ENCODE measurements at places on chromosomes 1 and 21. TPM values are rescaled to one million over a fixed set of nuclear protein-coding genes. Genes with fewer than 3 reads are reported as not detected.

Gene ENTREP3
- polyA plus RNA-seq, result 8.4 TPM

Gene HSPG2
- 100 TPM for polyA plus RNA-seq

Gene GFI1
- polyA plus RNA-seq, result 0.59 TPM

Gene NPR1
- polyA plus RNA-seq, result 57.7 TPM

Gene ADAM30
- polyA plus RNA-seq, result not detected

Gene SPRR3
- 0.50 TPM for polyA plus RNA-seq

Gene CYP4Z1
- polyA plus RNA-seq, result 0.25 TPM

Gene ITPKB
- polyA plus RNA-seq, result 9.9 TPM

Gene DFFA
- 21.9 TPM for polyA plus RNA-seq

DNA sequence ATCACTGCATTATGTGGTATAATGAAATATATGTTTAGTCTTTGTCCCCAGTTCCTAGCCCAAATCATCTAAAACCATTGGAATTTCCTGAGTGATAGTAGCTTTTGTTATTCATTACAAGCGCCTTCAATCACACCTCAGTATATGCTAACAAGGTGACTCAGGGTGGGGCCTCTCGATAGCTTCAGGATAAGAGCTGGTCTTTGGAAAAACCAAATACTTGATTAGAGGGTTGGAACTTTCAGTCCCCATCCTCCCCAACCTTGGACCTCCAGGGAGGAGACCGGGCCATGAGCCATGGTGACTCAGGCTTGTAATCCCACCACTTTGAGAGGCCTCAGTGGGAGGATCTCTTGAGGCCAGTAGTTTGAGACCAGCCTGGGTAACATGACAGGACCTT, 5.1 kb upstream of the BRDT start:
- no peaks in the 10 kb centered on the region for H3K36me3 ChIP-seq
- H3K4me1 ChIP-seq, result no peaks in the 10 kb centered on the region
- H3K27me3 ChIP-seq, result no peaks in the 10 kb centered on the region
- H3K4me3 ChIP-seq, result no peak overlapping the region
- H3K27ac ChIP-seq, result no peak overlapping the region

- DNase-seq, result no peak
- peaks cover 16% of the 10 kb centered on the region for H3K36me3 ChIP-seq
- H3K4me3 ChIP-seq, result no peak overlapping the region
- peaks cover 5% of the 10 kb centered on the region for H3K4me1 ChIP-seq
- no peaks in the 10 kb centered on the region for H3K27me3 ChIP-seq
Observed at GRCh38 chr1:206729507-206729906, 41.1 kb upstream of the IL19 start.

- no peak overlapping the region for H3K4me3 ChIP-seq
- H3K4me1 ChIP-seq, result no peaks in the 10 kb centered on the region
- no peak overlapping the region for H3K27ac ChIP-seq
- no peaks in the 10 kb centered on the region for H3K27me3 ChIP-seq
- no peak for DNase-seq
- no peaks in the 10 kb centered on the region for H3K36me3 ChIP-seq
Observed at GRCh38 chr1:152683846-152684245, 2.1 kb upstream of the LCE2B start.

- H3K36me3 ChIP-seq, result no peaks in the 10 kb centered on the region
- H3K4me1 ChIP-seq, result peaks cover 6% of the 10 kb centered on the region
- no peak overlapping the region for H3K4me3 ChIP-seq
- no peaks in the 10 kb centered on the region for H3K27me3 ChIP-seq
Observed at GRCh38 chr1:211547710-211548109, 31.3 kb downstream of the SLC30A1 start.

DNA sequence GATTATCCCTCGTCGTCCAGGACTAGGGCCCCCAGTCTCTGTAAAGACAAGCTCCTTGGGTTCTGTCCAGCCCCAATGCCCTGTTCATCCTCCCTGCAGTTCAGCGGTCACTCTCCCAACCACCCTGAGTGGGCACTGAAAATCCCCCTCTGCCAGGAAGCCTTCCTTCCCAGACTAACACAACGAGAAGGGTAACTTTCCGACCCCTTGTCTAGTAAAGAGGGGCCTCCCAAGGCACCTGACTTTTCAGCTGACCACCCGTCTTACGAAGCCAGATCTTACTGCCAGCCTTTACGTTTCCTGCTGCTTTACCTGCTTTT, 13.4 kb downstream of the TMEM9 start:
- H3K4me3 ChIP-seq, result no peak overlapping the region
- no peaks in the 10 kb centered on the region for H3K4me1 ChIP-seq
- no peaks in the 10 kb centered on the region for H3K27me3 ChIP-seq
- H3K36me3 ChIP-seq, result peaks cover 61% of the 10 kb centered on the region

GRCh38 chr1:186059752-186060151, 315.3 kb downstream of the TPR start:
- H3K4me1 ChIP-seq, result no peaks in the 10 kb centered on the region
- no peak for DNase-seq

- no peak for DNase-seq
- no peaks in the 10 kb centered on the region for H3K36me3 ChIP-seq
- no peaks in the 10 kb centered on the region for H3K27me3 ChIP-seq
- no peak overlapping the region for H3K4me3 ChIP-seq
- H3K27ac ChIP-seq, result no peak overlapping the region
Observed at GRCh38 chr1:224800486-224801119, 128.9 kb upstream of the DNAH14 start.

DNA sequence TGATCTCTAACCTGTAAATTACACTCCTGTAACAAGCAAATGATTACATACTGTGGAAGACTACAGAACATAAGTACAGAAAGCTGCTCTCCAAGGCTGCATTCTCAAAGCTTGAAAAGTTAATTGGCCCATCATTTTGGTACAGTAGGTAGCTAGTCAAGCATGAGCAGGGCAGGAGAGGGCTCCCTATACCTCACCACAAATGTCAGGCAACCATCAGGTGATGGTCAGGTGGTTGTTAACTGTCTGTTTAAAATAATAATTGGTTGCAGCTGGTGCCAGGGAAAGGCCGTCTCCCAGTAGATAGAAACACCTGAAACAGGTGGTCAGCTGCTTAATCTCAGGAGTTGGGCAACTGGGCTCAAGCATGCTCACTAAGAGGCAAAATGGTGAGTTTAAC, 13.1 kb upstream of the SLC1A7 start:
- no peaks in the 10 kb centered on the region for H3K4me1 ChIP-seq
- no peaks in the 10 kb centered on the region for H3K27me3 ChIP-seq
- DNase-seq, result no peak

GRCh38 chr1:204139088-204139487, 12.8 kb downstream of the ETNK2 start:
- H3K4me1 ChIP-seq, result no peaks in the 10 kb centered on the region
- no peak overlapping the region for H3K27ac ChIP-seq
- no peak overlapping the region for H3K4me3 ChIP-seq
- DNase-seq, result no peak
- no peaks in the 10 kb centered on the region for H3K27me3 ChIP-seq

DNA sequence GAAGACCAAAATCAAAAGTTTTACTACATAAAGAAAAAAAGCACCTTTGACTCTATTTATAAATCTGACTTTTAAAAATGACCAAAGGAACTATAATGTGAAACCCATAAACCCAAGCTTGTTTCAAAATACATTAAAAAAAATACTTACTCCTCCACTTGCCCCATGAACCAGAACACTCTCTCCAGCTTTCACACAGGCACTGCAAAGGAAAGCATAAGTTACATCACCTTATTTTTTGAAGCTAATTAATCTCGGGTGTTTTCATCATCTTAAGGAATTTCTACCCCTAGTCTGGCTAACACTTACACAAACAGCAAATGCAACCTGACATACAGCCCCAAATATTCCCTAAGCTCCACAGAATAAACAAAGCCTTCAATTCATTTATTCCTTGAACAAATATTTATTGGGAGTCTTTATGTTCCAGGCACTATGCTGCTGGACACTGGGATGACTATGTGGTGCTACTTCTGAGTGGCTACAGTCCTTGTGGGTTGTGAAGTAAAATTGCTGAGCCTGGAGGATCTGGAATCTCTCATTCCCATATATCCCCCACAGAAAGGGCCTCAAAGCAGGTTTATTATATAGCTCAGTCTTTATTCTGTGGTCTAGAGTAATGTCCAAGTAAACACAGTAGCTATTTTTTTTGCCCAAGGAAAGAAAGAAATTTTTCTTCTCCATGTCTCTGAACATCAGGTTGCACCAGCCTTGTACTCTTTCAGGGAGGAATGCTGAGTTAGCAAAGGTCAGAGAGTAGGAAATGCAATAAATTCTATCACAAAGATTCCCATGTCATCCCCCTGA, 18.2 kb downstream of the CRYZ start:
- H3K27me3 ChIP-seq, result no peaks in the 10 kb centered on the region
- H3K27ac ChIP-seq, result no peak overlapping the region
- DNase-seq, result no peak
- H3K4me1 ChIP-seq, result no peaks in the 10 kb centered on the region
- no peak overlapping the region for H3K4me3 ChIP-seq

- H3K36me3 ChIP-seq, result no peaks in the 10 kb centered on the region
- DNase-seq, result no peak
- H3K4me1 ChIP-seq, result no peaks in the 10 kb centered on the region
Observed at GRCh38 chr1:181453541-181454201, 29.6 kb upstream of the CACNA1E start.

- no peaks in the 10 kb centered on the region for H3K27me3 ChIP-seq
- H3K27ac ChIP-seq, result no peak overlapping the region
- H3K4me1 ChIP-seq, result peaks cover 2% of the 10 kb centered on the region
- no peak for DNase-seq
Observed at GRCh38 chr1:201140235-201140940, 13.4 kb upstream of the ASCL5 start.

DNA sequence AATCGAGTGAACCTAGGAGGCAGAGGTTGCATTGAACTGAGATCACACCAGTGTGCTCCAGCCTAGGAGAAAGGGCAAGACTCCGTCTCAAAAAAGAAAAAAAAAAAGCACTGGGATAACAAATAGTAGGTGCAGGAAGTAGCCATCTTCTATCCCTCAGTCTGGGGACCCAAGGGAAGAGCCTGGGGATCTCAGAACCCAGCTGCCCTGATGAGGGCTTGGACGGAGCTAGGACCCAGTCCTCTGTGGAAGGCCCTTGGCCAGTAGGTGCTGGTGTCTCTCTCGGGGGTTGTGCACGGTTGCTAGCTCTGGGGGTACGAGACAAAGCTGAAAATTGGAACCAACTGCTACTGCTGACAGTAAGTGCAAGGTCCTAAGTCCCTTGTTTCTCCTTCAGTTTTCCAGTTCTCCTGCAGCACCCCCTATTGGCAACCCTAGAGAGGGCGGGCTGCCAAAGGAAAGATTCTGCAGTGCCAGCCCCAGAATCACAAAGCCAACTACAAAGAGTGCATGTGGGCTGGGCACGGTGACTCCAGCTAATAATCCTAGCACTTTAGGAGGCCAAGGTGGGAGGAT, 57.6 kb upstream of the KIF1B start:
- DNase-seq, result peak; percentile 31
- no peaks in the 10 kb centered on the region for H3K27me3 ChIP-seq
- H3K27ac ChIP-seq, result no peak overlapping the region
- H3K36me3 ChIP-seq, result no peaks in the 10 kb centered on the region
- H3K4me3 ChIP-seq, result no peak overlapping the region

DNA sequence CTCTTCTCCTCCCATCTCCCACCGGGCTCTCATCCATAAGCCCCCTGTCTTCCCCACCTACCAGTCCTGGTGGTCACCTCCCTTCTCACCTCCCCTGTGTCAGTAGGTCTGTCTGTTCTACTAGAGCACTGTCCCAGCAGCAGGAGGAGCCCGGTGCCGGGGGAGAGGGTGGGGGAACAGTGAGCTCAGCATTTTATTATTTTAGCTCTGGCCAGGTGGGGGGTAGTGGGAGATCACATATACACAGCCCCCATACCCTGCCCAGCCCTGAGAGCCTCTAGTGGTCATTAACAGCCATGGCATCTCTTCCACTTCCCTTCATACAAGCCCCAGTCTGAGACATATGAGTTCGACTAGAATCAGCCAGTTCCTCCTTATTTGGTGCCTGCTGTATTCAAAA, at the start of gene TMOD4:
Gene TMOD4 (minus strand): TSS at position 119 of the 400 bp plus-strand sequence. CDS start 1,106 bp downstream, outside the sequence.
- H3K4me1 ChIP-seq, result no peaks in the 10 kb centered on the region
- no peak within 1 kb of the TSS for H3K4me3 ChIP-seq
- H3K27me3 ChIP-seq, result no peaks in the 10 kb centered on the region
- no peak within 1 kb of the TSS for H3K27ac ChIP-seq
- peaks cover 17% of the 10 kb centered on the region for H3K36me3 ChIP-seq

DNA sequence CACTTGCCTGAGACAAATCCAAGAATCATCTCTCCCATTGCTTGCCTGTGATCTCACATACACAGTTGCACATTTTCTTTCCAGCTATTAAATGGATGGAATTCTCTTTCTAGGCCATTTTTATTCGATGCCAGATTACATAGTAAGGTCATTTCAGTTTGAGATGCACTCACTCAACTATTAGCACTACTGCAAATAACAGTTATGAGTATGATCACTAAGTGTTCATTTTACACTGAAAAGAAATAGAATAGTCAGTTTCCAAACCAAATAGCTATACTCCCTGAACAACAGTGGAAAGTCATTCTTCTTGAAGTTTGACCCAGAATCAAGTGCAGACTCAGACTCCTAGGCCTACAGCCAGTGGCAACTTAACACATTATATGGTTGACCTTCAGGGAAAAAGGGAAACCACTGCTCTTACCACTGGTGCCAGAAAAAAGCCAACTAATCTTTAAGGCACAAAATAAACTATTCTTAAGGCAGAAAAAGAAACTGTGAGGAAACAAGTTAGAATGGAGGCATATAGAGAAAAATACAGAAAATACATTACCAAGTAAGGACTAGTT, 31.5 kb downstream of the WNT2B start:
- H3K4me3 ChIP-seq, result no peak overlapping the region
- H3K27ac ChIP-seq, result no peak overlapping the region
- no peaks in the 10 kb centered on the region for H3K27me3 ChIP-seq
- no peak for DNase-seq
- peaks cover 6% of the 10 kb centered on the region for H3K4me1 ChIP-seq
- H3K36me3 ChIP-seq, result peaks cover 5% of the 10 kb centered on the region

- peaks cover 58% of the 10 kb centered on the region for H3K36me3 ChIP-seq
- no peak overlapping the region for H3K4me3 ChIP-seq
Observed at GRCh38 chr1:21861602-21862429, 49.8 kb downstream of the LDLRAD2 start.
